ENCODE measurements at places on chromosomes 11 and 22.

GRCh38 chr11:121054266-121054665 is 30.4 kb downstream of the TBCEL start:
- DNase-seq, result no peak

DNA sequence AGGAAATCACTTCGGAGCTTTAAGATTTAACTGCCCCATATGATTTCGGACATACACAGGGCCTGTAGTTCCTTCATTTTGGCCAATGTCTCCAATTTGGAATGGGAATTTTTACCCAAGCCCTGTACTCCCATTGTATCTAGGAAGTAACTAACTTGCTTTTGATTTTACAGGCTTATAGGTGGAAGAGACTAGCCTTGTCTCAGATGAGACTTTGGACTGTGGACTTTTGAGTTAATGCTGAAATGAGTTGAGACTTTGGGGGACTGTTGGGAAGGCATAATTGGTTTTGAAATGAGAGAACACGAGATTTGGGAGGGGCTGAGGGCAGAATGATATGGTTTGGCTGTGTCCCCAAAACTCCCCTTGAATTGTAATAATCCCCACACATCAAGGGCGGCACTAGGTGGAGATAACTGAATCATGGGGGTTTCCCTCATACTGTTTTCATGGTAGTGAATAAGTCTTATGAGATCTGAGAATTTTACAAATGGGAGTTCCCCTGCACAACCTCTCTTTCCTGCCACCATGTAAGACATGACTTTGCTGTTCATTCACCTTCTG is 130.5 kb downstream of the LARGE1 start:
- no peak for DNase-seq

DNA sequence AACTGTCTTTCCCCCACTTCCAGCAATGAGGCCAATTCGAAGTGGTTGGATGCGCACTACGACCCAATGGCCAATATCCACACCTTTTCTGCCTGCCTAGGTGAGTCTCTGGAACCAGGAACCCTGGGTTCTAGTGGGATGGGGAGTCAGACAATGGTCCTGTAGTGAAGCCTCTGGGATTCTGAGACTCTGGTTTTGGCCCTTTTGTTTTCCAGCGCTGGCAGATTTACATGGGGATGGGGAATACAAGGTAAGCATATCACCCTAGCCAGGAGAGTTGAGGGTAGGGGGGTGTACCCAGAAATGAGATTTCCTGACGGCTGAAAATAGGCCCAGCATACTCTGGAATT is 530 bp downstream of the BBS1 start:
- DNase-seq, result no peak

GRCh38 chr22:20798974-20799373 is 25.1 kb downstream of the SERPIND1 start:
- no peak for DNase-seq

DNA sequence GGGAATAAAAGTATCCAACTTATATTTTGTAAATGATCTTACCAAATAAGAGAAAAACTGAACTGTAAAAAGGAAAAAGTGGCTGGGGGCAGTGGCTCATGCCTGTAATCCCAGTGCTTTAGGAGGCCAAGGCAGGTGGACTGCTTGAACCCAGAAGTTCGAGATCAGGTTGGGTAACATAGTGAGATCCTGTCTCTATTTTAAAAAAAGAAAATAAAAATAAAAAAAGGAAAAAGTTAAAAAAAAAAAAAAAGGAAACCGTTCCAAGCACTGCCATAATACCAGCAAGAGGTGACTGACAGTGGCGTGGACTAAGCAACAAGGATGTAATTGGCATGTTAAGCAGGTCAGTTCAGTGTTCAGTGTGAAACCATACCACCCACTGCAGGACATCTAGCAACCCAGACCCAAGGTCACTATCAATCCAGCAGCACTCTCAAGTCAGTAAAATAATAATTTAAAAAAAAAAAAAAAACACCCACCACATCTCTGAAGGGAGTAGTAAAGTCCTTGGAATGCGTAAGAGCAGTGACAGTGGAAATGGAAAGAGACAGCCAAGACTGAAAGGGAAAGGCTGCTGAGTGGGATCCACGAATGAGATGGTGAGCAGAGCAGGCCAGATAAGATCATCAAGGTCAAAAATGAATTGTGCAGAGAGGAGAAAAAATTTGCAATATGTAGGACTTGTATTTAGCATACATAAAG is 43.6 kb downstream of the MAPK1 start:
- DNase-seq, result no peak

DNA sequence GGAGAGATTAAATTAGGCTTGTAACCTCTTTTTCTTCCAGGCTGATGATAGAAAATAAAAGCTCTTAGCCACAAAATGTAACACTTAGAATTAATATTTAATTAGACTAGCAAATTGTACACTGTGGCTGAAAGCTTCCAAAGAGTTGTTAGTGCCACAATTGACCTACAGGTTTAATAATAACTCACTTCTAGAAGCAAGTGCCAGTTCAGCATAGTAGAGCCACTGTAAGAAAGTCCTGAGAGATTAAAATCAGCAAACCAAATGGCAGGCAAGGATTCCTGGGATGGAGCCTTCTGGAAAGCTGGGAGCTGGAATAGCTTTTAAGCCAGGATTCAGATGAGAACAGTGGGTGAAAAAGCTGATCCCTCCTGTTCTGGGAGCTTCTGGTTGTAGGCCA is 131.0 kb downstream of the ELP4 start:
- DNase-seq, result no peak

- DNase-seq, result no peak
Measured at GRCh38 chr22:32617271-32617670, 142.7 kb downstream of the FBXO7 start.

GRCh38 chr11:85316967-85317366 is 310.2 kb downstream of the DLG2 start:
- no peak for DNase-seq

GRCh38 chr11:126098204-126098769 is 35.6 kb upstream of the CDON start:
- no peak for DNase-seq

GRCh38 chr11:28649922-28650321 is 541.7 kb downstream of the METTL15 start:
- no peak for DNase-seq

- DNase-seq, result no peak
Measured at GRCh38 chr11:59078435-59078834, 7.7 kb upstream of the GLYATL1B start.

DNA sequence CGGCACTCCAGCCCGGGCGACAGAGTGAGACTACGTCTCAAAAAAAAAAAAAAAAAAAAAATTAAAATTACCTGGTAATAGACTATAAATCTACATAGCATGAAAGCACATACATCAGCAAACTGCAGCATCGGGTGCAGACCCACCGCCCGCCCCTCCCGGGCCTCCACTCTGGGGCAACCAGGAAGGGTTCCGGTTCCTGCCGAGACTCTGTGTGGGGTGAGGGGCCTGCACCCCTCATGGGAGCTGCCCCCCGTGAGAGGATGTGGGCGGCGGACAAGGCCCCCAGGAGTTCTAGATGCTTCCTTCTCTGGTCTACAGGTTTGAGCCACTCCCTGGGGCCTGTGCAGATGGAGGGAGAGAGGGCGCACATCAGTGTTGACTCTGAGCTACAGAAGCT is 9.1 kb downstream of the DRD4 start:
- no peak for DNase-seq

DNA sequence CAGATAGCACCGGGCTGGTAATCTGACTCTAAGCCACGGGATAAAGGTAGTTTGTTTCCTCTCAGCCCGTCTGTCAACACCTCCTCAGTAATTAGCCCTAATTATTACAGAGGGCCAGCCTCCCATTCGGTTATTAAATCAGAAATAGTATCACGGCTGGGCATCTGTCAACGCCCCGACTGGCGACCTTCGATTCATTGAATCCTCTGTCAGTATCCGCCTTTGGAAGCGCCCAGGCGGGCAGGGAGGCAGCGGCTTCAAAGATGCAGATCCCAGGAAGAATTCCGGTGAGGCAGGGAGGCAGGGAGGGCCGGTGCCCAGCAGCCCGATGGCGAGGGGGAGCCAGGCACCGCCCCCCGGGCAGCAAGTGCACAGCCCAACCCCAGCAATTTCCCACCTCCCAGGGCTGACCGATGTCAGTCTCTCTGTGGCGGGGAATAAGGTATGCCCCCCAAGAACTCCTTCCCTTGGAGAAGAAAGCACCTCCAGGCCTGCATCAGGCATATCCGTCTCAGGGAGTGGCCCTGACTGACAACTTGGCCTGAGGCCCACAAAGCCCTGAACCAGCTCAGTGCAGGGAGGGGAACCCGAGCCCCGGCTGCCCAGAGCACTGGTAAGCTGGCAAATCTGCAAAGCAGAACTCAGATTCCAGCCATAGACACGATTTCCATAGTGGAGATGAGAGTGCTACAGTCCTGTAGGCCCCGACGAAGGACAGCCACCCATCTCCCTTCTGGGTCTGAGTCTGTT is 11.4 kb downstream of the GNB1L start:
- no peak for DNase-seq

- no peak for DNase-seq
Measured at GRCh38 chr11:94171693-94172440, 43.2 kb downstream of the PANX1 start.

GRCh38 chr22:35631597-35631996 is 14.5 kb upstream of the MB start:
- no peak for DNase-seq

DNA sequence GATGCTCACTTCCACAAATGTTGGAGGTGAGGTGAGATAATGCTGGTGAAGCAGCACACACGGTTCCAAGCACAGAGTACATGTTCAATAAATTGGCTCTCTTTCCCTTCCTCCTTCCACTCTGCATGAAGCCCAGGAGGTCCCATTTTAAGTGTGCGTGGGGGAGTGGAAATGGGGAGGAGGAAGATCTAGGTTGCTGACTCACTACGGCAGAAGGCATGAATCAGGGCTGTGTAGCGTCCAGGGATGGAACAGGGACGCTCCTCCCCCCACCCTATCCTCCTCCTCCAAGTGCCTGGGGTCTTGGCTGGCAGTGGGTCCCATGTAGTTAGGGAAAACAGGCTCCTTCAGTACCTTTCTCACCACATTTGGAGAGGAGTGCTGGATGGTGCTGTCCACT is 44.2 kb downstream of the TRIM66 start:
- DNase-seq, result no peak

GRCh38 chr22:35441489-35442100 is 41.7 kb downstream of the MCM5 start:
- no peak for DNase-seq

DNA sequence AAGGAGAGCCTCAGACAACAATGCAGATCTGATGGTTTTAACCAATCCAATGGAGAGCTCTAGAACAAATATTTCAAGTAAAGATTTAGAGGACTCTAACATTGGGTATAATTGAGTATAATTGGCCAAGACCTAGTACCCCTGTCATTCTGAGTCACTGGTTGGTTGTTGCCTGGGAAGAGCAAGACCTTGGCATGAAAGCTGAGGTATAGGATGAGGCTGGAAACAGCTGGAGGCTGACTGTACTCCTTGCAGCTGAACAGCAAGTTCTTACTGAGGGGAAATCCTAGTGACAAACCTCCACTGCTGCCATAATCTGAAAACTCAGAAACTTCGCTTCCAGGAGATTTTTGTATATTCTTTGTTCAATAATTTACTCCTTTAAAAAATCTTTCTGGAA is 54.3 kb upstream of the MUC15 start:
- no peak for DNase-seq

- DNase-seq, result no peak
Measured at GRCh38 chr22:30306627-30307011, 17.3 kb upstream of the CASTOR1 start.

DNA sequence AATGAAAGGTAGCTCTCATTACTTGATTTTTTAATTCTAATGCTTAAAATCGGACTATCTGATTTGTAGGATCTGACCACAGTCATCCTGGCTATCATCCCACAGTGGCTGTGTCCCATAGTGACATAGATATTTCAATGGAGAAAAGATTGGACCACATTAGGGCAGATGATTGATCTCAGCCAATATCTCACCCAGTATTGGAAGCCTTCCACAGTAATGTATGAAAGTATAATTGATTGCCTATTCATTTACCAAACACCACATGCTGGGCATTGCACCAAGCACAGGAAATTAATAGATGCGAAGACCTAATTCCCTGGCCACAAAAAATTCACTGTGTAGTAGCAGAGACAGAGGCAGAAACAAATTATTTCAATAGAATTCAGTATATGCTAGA is 37.6 kb downstream of the FZD4 start:
- DNase-seq, result no peak

GRCh38 chr11:94201004-94201465 is 72.4 kb downstream of the PANX1 start:
- no peak for DNase-seq

- no peak for DNase-seq
Measured at GRCh38 chr11:34002420-34002819, 49.1 kb upstream of the CAPRIN1 start.

DNA sequence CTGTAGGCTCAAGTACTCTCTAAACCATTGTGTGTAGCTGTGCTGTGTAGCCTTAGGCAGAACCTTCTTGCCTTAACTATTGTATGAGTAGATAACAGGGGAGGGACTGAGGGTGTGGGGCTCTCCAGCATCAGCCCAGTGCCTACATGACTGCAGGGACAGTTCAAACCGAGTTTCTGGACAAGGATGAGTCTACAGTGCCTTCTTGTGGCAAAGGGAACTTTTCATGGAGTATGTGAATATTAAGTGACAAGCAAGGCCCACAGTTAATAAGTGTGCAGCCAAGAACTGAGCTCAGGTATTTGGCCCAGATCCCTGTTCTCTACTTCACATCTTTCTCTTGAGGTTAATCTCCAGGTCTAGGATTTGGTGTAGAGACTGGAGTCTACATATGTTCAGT is 424.4 kb upstream of the LARGE1 start:
- no peak for DNase-seq

- DNase-seq, result no peak
Measured at GRCh38 chr22:37075046-37075445, 23.5 kb downstream of the KCTD17 start.

- no peak for DNase-seq
Measured at GRCh38 chr11:838441-839279, 3.7 kb downstream of the POLR2L start.

DNA sequence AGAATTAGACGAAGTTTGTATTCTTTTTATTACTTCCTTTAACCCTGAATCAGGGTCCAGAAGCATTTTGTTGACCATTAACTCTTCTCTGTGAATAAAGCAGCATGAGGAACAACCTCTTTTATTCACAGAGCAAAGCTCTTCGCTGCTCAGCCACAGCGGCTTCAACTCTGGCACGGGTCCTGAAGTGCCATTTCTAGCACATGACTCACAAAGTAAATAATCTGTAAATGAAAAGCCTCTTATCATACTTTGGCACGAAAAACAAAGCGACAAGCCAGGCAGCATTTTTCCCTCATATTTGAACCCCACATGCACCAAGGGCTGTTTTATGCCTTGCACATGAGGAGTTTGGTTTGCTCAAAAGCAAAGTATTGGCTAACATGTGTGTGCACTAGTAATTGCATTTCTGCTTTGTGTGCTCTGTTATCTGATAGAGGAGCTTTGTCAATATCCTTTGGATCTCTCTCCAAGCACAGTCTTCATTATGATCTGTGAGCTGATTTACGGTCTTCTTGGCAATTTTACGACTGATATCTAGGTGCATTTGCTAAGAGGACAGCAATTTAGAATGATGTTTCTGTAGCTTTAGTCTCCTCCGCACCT is 33.0 kb upstream of the APOBEC3A start:
- DNase-seq, result no peak
